Fibroblast of villous mesenchyme (primary cell): ENCODE measurements at places on chromosomes 5 and 9. TPM values are rescaled to one million over a fixed set of nuclear protein-coding genes. Genes with fewer than 3 reads are reported as not detected.

DNA sequence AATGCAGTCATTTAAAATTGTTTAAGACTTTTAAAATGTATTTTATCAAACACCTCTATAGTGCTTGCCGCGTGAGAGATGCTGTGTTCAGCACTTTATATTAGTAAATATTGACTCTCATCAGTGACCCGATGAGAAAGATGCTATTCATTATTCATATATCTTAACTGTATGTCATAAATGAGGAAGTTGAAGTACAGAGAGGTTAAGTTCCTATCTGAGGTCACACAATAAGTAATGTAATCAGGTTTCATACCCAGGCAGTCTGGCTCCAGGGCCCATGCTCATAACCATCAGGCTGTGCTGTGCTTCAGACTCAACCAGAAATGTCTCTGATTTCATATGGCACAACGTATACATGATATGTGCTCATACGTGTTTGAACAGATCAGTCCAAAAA, 119.0 kb downstream of the SV2C start:
- DNase-seq, result no peak

- DNase-seq, result no peak
Observed at GRCh38 chr5:34620185-34620584, 35.9 kb upstream of the RAI14 start.

The ANKRD31 gene
- under 0.01 and 0.32 TPM in 2 replicates for total RNA-seq

The TMEM171 gene
- 4.5 and 13.4 TPM in 2 replicates for total RNA-seq

The ASPN gene
- 1.6 and 3.9 TPM in 2 replicates for total RNA-seq

The TMEM215 gene
- not detected in 2 replicates for total RNA-seq

DNA sequence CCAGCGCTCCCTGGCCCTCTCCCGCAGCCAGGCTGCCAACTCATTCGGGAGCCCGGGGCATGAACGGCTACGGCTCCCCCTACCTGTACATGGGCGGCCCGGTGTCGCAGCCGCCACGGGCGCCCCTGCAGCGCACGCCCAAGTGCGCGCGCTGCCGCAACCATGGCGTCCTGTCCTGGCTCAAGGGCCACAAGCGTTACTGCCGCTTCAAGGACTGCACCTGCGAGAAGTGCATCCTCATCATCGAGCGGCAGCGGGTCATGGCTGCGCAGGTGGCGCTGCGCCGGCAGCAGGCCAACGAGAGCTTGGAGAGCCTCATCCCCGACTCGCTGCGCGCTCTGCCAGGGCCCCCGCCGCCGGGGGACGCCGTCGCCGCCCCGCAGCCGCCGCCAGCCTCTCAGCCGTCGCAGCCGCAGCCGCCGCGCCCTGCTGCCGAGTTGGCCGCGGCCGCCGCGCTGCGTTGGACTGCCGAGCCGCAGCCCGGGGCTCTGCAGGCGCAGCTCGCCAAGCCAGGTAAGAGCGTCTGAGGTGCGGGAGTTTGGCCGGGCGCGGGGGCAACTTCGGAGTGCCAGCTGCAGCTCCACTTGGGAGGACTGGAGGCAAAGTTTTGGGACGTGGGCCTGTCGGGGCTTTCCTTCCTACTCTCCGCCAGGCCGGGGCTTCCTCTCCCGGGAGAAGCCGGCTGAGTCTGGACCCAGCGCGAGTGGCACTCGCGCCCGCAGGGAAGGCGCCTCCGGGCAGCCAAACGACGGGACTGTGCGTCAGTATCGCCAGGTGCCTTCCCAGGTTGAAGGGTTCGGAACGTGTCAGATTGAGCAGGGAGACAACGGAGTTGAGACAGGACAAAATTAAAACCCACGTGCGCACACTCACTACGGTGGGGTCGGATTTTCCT, 735 bp downstream of the DMRT3 start:
- DNase-seq, result no peak

- no peak for DNase-seq
Observed at GRCh38 chr5:59152701-59153245, 569.9 kb downstream of the RAB3C start.

DNA sequence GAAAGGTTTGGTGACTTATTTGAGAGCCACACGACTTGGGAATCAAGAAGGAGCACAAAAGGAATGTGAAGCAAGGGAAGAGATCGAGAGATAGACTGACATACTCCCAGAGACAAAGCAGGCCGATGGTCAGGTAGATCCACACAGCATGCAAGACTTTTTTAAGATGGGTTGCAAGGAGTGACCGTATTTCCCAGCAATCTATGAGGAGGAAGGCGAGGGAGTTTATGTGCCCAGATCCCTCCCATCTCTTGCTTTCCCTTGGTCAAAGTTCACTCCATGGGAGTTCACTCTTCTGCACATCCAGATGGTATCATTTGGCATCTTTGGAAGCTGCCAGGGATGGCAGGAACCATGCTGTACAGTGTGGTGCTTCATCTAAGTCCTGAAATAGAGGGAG, 148.9 kb downstream of the RMI1 start:
- no peak for DNase-seq

GRCh38 chr5:138752341-138752950, 779 bp upstream of the CTNNA1 start:
- no peak for DNase-seq

The NFX1 gene
- total RNA-seq, result 24.2 and 26.7 TPM in 2 replicates

The PCDHB1 gene
- total RNA-seq, result not detected in 2 replicates

GRCh38 chr5:80713631-80714030, 58.8 kb upstream of the DHFR start:
- no peak for DNase-seq

The DDX4 gene
- total RNA-seq, result not detected in 2 replicates

The PCDHGB7 gene
- total RNA-seq, result 11.2 and 12.6 TPM in 2 replicates
